CD8-positive, alpha-beta T cell (primary cell): ENCODE measurements at places on chromosomes 7 and 10.

DNA sequence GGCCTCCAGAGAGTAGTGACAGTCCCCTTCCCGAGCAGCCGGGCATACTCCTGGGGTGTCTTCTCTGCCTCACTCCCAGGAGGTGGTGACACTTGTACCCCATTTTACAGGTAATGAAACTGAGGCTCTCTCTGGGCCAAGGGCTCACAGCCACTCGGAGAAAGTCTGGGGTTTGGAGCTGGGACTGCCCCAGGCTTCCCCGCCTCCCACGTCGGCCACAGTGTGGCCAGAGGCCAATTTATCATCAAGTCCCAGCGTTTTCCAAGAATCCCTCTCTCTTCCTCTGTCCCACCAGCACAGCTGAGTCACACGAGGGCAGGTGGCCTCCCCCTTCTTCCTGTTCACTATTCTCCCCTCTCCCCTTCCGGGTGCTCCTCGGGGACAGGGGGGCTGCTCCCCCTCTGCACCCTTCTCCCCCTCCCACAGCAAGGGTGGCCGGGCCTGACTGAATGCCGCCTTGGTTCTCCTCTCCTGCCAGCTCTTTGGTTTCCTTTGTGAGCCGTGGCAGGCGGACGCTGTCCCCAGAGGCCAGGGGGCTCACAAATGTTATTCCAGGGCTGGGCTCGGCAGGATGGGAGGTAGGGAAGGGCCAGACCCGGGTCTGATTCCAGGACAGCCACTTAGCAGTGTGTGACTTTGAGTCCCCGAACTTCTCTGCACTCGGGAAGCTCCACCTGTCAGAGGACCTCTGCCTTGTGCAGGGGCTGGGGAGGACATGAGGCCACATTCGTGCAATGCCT lies 17.7 kb downstream of the CLIP2 start:
- DNase-seq = no peak

GRCh38 chr10:99330347-99330924 lies 1.3 kb downstream of the CNNM1 start:
- no peak for DNase-seq

DNA sequence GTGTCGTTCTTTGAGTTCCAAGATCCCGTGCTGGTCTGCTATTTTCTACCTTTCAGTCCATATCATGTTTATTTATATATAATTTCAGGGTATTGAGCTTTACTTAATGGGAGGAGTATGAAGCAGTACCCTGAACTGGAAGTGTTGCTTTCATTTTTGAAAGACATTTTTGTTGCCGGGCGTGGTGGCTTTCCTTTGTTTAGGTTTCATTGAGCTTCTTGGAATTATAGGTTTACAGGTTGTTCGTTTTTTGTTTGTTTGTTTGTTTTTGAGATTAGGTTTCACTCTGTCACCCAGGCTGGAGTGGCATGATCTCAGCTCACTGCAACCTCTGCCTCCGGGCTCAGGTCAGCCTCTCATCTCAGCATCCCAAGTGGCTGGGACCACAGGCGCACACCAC lies 7.4 kb downstream of the ZNF487 start:
- no peak for DNase-seq

- no peak for DNase-seq
Observed at GRCh38 chr7:113281223-113281622, 162.9 kb upstream of the SMIM30 start.
